ENCODE measurements at places on chromosomes 7 and 10.

GRCh38 chr7:100544386-100544785, 5.4 kb downstream of the AGFG2 start:
- no peak for DNase-seq

GRCh38 chr7:121605317-121605680, 209.2 kb upstream of the FAM3C start:
- no peak for DNase-seq

- DNase-seq, result no peak
Measured at GRCh38 chr10:25831080-25831479, 102.9 kb upstream of the MYO3A start.

DNA sequence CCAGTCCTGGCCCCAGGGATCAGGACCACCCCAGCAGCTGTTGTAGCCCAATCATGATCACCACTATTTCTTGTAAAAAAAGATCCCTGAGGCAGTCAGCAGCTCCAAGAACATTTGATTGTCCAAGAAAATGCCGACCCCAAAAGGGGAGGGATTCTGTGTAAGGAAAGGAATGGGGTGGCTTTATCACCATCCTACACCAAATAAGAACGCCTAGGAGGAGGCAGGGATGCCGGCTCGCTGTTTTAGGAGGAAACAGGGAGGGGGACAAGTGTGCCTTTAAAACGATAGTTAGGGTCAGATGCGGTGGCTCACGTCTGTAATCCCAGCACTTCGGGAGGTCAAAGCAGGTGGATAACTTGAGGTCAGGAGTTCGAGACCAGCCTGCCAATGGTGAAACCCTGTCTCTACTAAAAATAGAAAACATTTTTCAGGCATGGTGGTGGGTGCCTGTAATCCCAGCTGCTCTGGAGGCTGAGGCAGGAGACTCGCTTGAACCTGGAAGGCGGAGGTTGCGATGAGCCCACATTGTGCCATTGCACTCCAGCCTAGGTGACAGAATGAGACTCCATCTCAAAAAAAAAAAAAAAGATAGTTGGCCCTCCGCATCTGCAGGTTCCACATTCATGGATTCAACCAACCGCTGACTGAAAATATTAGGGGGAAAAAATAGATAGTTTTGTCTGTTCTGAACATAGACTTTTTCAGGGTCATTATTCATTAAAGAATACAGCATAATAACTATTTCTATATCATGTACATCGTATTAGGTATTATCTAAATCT, 63.6 kb downstream of the PDIA4 start:
- DNase-seq, result no peak

- no peak for DNase-seq
Measured at GRCh38 chr10:119290301-119291048, 83.1 kb downstream of the GRK5 start.

DNA sequence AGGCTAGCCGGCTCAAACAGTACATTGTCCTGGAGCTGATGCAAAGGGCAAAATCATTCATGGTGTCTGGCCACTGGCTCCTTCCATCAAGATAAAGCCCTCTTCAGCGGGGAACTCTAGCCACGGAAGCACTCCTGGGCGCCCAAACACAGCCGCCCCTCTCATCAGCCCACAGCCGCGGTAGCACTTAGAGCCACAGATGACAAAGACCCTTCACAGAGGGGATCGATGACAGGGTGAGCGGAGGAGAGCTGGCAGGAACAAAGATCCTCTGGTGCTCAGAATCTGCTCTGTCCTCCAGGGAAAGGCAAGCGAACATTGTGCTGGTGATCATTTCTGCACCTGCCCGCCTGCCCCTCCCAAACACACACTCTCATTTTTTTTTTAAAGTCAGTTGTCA, 222.2 kb upstream of the NRP1 start:
- DNase-seq, result no peak

- DNase-seq, result no peak
Measured at GRCh38 chr7:81333004-81333403, 414.2 kb upstream of the SEMA3C start.

DNA sequence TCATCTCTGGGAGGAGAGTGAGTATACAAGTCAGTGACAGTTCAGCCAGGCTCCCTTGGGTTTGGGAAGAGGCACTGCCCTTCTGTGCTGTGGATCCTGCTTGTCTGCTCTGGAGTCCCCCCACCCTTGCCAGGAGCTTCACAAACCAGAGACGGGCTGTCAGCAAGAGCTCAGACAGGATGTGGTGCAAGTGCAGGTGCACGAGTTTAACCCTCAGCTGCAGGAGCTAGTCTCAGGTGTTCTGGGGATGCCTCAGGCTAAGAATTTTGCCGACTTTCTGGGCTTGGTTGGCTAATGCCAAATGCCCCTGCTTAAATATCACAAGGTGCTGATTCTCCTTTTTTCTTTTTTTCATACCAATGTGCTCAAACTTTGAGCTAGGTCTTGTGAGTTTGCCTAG, 22.3 kb downstream of the ZNF783 start:
- no peak for DNase-seq

GRCh38 chr7:36275735-36276284, 113.9 kb upstream of the ANLN start:
- no peak for DNase-seq

DNA sequence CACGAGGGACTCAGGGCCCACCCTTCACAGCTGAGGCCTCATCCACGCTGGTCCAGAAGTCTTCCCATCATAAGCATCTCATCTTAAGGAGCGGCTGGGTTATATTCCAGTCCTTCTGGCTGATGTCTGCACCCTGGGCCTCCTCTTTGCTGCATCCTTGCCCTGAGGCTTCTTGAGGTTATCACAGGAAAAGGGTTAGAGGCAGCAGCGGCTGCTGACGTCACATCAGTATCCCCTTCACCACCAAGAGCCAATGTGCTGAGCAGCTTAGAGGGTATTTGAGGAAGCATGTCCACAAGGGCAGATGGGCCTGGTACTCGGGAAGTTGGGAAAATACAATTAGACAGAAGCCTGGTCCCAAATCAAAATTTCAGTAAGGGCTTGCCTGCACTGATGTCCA, 125.1 kb downstream of the PLXNA4 start:
- DNase-seq, result no peak

DNA sequence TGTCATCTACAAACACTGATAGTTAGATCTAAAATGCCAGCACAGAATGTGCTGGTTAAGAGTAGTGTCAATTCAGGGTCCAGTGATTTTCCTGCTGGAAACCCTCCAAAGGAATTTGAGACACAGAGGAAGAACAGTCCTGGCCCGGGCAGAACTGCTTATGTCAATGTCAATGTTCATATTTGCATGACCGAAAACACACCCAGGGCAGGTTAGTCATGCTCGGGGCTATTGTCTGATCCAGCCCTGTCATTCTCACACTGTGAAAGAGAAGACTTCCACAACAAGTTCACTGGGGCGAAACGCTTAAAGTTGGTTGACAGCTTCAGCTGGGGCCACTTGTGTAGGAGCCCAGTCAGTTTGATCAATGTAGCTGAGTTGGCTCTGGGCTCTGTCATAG, 139.3 kb downstream of the C1GALT1 start:
- DNase-seq, result no peak

DNA sequence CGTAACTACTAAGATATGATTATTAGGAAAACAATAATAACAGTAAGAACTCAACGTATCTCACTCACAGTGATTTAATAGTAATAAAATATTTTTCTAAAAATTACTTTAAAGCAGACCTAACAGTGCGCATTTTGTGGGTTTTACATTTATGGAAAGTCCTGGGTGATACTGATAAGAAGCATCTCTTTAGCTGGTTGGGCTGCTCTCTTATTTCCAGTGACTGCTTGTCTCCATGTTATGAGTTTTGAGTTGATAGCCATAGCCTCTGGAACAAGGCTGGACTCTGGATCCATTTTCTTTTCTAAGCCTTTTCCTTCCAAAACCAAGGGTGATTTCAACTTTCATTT, 29.5 kb upstream of the INHBA start:
- no peak for DNase-seq

GRCh38 chr10:3830946-3831345, 45.9 kb upstream of the KLF6 start:
- DNase-seq, result no peak

DNA sequence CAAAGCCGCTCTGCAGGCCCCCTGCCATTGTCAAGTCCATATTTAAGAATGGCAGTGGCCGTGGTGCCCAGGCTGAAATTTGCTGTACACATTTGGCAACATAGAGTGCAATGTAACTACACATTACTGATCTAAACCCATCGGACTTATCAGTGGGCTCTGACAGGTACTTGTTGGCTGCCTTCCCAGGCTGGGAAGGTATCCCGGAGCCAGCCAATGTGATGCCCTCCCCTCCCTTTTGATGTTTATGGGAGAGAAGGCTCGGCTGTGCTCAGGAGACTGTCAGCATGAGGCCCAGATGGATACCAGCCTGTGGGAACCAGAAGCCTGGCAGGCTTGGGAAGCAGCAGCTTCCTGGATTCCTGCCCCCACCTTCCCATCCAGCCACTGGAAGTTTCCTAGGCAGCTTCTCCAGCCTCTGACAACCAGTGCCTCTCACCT, 146.1 kb upstream of the TCF7L2 start:
- DNase-seq, result no peak

GRCh38 chr7:47337531-47337930, 244.4 kb downstream of the TNS3 start:
- no peak for DNase-seq

- DNase-seq, result no peak
Measured at GRCh38 chr10:100763043-100763747, 17.8 kb downstream of the PAX2 start.

DNA sequence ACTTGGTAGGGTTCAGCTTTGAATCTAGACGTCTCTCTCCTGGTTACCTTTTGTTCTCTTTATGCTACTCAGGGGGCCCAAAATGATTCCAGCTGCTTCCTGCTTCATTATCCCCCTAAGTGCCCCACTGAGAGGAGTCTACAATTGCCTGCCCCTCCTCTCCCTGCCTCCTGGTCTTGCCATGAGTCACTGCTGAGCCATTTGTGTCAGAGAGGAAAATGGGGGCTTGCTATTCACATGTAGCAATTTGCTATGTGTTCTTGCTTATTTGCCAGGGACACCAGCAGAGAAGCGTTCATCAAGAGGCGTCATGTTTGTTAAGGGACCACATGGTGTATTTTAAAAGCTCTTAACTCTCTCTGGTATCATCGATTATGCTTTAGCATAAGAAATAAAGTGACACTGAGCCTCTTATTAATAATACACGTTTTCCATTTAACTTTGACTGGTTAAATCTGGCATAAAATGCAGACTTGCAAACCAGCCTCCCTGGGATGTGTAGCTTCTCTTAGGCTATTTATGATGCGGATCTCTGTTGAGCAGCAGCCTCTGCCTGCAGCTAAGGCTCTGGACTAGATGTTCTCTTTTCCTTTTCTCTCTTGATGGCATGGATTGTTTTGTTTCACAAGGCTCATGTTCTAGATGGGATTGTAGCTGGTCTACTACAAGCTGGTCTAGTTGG, 239.3 kb downstream of the AUTS2 start:
- no peak for DNase-seq

DNA sequence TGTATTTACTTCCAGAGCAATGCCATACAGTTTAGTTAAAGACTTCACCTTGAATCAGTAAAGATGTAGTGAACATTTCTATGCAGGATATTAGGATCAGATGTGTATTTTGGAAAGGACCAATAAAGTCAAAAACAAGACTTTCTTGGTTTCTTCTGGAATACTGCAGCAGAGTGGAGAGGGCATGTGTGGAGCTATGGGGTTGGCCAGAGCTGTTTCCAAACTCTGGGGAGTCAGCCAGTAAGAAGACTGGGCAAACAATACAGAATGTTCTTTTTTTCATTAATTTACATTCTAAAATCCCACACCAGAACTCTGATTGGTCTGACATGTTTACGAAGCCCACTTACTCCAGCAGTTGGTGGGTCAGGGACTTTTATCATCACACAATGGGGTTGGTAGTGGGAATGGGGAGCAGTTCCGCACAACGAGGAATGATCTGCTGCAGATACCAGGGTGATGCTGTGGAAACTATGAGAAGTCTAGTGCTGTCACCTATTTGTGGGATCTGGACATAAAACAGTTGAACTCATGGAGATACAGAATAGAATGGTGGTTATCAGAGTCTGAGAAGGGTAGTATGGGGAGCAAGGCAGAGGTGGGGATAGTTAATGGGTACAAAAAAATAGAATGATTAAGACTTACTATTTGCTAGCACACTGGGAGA, 267.7 kb downstream of the MALRD1 start:
- DNase-seq, result no peak

DNA sequence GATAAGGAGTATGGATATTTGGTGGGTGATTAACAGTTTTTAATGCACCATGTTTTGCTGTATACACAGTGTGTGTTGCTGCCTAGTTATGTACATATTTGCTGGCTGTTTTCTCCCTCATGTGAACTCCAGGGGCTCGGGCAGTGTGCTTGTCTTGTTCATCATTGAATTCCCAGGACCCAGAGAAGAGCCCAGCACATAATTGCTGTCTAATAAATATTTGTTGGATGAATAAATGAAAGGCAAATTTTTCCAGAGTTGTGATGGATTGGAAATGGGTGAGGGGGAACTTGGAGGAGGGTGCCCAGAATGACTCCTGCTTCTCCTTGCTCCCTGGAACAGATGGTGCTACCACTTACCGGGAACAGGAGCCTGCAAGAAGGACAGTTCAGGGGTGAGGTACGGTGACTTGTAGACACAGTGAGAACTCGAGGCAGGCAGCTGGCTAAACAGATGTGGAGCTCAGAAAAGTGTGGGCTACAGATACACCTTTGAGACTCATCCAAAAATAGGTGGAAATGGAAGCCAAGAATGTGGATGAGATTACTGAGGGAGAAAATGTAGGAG, 586.8 kb upstream of the MGMT start:
- DNase-seq, result no peak

GRCh38 chr10:124756156-124756903, 12.2 kb upstream of the FAM53B start:
- DNase-seq, result no peak

GRCh38 chr7:114422507-114423501, 8.2 kb downstream of the FOXP2 start:
- no peak for DNase-seq

- no peak for DNase-seq
Measured at GRCh38 chr7:139840776-139841175, 11.7 kb downstream of the TBXAS1 start.

- DNase-seq, result no peak
Measured at GRCh38 chr7:127794136-127794535, 142.1 kb downstream of the SND1 start.

GRCh38 chr7:128100949-128101713, 69.9 kb upstream of the LRRC4 start:
- DNase-seq, result no peak

DNA sequence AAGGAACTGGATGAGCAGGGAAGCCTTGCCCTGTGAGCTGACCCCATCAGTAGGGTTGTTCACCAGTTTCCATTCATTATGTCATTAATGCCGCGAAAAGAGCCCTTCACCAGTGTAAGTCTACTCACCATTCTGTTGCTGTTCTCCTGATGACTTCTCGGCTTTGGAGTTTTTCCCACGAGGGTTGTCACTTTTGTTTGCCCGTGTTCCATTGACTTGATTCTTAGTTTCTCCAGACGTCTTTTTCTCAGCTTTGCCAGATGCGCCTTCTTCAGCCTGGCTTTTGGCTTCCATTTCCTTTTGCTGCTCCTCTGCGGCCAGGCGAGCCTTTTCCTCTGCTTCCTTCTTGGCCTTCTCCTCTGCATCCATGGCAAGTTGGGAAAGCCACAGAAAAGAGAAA, 128.8 kb downstream of the PPP1R17 start:
- no peak for DNase-seq
